Glutamatergic neuron (in vitro differentiated cells): ENCODE measurements at places on chromosomes 16 and 17. TPM values are rescaled to one million over a fixed set of nuclear protein-coding genes. Genes with fewer than 3 reads are reported as not detected.

Gene ACLY
- 625 TPM for total RNA-seq

DNA sequence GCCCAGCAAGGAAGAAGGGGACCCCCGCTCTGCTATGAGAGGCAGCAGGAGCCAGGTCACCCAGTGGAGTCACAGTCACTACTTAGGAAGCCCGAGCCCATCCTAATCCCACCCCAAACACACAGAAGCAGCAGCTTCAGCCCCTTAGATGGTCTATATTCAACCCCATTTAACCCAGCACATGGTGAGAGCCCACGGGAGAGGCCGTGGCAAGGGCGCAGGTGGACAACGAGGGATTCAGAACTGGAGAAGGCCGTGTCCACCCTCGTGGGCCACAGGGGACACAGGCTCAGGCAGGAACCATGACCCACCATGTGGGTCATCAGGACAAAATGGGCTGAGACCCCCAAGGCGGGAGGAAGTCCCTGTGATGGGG is 1.6 kb upstream of the TRPV3 start:
- no peak for DNase-seq

GRCh38 chr17:76416899-76417298 is 32.5 kb downstream of the SPHK1 start:
- DNase-seq: no peak

GRCh38 chr17:60601447-60602384 is 1.7 kb downstream of the PPM1D start:
- peak; percentile 58 for DNase-seq

Gene GLP2R
- not detected for total RNA-seq

DNA sequence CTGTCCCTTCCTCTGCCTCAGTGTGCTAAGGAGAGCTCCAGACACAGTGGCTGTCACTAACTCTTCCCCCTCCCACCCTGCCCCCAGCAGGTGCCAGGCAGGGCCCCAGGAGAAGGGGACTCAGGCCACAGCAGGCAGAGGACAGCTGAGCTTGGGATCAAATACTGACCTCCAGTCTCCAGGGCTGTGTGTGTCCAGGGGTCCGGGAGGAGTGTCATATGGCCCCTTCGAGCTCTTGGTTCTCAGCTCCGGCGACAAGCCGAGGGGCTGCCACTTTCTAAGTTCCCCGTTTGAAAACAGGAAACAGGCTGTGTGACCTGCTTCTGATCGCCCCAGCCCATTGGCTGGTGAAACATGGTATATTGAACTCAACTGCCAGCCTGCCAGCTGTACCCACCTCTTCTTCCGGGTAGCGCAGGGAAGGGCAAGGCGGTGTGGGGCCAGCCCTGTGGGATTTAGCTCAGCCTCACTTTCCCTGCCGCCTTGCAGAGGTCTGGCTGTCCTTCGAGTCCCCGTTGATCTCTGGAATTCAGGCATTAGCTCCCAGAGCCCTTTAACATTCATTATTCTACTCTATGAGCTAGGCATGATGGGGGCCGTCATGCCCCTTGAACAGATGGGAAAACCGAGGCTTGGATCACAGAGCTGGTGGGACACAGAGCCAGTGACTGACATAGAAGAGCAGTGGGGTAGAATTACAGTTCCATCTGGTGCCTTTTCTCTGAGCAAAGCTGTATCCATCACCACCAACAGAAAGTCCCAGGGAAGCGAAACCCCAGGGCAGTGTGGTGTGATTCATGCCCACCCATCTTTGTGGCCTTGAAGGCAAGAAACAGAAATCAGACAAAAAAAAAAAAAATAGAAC is at the start of gene SNX20:
SNX20 (minus strand) TSS at position 292 of the 865 bp plus-strand sequence. CDS start 3,786 bp downstream, outside the sequence.
- DNase-seq: no peak

- DNase-seq: peak; percentile 66
Observed at GRCh38 chr17:29560316-29560715, 6.5 kb downstream of the ABHD15 start.

GRCh38 chr17:37761059-37761458 is 16.2 kb upstream of the HNF1B start:
- no peak for DNase-seq

DNA sequence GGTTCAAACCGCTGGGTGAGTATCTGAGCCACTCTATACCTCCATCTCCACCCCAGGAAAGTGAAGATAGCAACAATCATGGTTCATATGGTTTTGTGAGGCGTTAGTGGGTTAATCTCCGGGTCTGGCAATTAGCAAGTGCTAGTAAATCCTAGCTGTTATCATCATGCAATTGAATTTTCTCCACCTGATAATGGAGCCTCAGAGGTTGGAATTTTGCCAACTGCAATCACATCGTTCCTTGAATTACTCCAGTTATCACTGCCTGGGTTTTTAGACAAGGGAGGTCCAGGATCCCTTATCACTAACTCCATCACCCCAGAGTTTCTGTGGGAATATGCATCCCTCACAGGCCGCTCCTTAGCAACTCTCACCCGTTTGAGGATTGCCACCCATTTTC is 311.5 kb downstream of the RBFOX1 start:
- DNase-seq: no peak

DNA sequence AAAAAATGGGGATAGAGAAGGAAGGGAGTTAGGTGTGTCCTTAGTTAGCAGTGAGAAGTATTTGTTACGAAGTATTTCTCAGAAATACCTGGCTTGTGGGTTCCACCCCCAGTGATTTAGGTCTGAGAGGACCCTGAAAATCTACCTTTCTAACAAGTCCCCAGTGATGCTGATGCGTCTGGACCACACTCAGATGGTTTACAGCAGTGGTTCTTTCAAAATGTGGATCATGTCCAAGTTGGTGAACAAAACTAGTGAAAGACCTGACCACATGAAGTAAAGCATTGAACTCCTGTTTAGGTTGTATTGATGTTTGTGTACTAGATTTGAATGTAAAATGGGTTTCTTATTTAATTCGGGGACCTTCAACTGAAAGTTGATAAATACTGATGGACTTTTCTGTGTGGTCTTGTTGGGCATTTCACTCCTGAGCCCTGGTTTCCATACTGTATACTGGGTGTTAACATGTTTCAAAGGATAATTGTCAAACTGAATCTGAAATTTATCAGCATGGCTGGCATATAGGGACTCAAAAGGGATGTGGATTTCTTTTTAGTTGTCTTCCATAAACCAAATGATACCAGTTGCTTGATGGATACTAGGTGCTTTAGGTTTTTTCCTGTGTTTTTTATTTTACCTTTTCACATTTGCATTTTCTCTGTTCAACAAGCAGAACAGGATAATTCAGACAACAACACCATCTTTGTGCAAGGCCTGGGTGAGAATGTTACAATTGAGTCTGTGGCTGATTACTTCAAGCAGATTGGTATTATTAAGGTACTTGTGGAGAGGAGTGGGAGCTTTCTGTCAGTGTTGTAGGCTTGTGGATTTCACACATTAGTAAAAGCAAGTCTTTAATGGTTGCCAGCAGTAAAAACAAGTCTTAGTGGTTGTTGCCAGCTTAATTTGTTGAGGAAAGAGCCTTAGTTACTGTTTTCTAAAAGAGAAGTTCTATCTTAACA is 8.8 kb downstream of the FUS start:
- DNase-seq: no peak

- DNase-seq: no peak
Observed at GRCh38 chr16:15988268-15989013, 39.0 kb downstream of the ABCC1 start.

- DNase-seq: no peak
Observed at GRCh38 chr16:25065899-25066298, 45.6 kb upstream of the LCMT1 start.

- DNase-seq: no peak
Observed at GRCh38 chr17:72862276-72862999, 230.1 kb downstream of the SLC39A11 start.

Gene FADS6
- not detected for total RNA-seq

Gene C16orf74
- 2.6 TPM for total RNA-seq

GRCh38 chr16:59909262-59909661 is 1175.1 kb upstream of the GOT2 start:
- no peak for DNase-seq

Gene KIF18B
- total RNA-seq: 7.4 TPM

Gene SLC5A10
- total RNA-seq: not detected
